ENCODE measurements at places on chromosomes 3 and 15.

DNA sequence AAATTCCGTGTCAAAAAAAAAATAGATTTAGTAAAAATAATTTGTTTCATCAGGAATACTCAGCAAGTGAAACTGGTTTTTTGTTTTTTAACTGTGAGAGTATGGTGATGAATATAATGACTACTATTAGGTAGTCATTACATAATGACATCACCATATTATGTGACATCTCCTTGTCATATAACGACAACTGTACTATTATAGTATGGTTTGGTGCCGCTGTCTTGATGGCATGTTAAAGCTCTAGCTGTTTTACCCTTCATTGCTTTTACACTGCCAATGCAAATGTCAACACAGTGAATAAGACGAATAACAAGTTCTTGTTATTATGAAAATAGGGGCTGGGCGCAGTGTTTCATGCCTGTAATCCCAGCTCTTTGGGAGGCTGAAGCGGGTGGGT, 45.6 kb upstream of the FAH start:
- no peak for DNase-seq

- DNase-seq: no peak
Observed at GRCh38 chr3:147257944-147258343, 148.4 kb downstream of the ZIC4 start.

DNA sequence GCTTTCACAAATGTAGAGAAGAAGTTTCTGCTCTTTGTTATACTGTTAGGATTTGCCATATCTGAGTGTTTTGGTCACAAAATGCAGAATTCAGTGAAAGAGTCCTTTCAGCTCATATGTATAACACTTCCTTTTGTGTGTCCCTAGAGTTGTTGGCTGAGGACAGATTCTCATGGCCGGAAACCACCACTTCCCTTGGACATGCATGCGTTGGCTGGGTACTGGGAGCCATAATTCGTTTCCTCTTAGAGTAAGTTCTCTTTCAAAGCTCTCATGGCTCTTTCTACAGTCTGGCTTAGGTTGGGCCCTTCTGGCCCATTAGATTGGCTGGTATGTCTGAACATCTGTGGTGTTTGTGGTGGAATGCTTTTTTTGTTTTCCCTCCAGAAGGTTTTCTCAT, 298.5 kb downstream of the DIPK2A start:
- no peak for DNase-seq

DNA sequence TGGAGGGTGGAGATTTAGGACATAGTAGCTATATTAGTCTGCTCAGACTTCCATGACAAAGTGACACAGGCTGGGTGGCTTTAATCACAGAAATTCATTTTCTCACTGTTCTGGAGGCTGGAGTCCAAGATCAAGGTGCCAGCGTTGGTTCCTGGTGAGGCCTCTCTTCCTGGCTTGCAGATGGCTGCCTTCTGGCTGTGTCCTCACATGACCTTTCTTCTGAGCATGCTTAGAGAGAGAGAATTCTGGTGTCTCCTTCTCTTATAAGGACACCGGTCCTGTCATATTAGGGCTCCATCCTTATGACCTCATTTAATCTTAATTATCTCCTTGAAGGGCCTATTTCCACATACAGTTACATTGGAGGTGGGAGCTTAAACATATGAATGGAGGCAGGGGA, 14.9 kb upstream of the SHC4 start:
- no peak for DNase-seq

GRCh38 chr15:48473667-48474066, 142.4 kb downstream of the DUT start:
- DNase-seq: no peak

DNA sequence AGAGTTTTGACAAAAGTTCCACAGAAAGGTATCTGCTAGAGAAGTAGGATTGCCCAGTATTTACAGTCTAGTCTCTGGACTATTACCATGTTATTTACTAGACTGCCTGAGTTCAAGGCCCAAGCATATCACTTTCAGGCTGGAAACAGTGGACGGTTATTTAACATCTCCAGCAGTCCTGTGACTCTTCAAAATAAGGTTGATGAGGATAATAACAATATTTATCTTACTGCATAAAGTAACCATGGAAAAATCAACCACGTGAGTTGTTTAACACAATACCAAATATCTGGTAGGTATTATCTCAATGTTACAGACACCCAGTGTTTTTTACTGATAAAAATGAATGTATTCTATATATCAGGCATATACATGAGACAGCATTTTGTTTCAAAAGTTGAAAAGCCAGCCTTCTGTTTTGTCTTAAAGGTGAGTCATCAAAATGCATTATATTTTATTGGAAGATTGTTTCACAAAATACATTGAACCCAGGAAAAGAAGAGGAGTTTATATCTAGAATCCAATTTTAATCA, 535.8 kb downstream of the TBL1XR1 start:
- DNase-seq: no peak

- no peak for DNase-seq
Observed at GRCh38 chr3:189646853-189647542, 15.8 kb downstream of the TP63 start.

DNA sequence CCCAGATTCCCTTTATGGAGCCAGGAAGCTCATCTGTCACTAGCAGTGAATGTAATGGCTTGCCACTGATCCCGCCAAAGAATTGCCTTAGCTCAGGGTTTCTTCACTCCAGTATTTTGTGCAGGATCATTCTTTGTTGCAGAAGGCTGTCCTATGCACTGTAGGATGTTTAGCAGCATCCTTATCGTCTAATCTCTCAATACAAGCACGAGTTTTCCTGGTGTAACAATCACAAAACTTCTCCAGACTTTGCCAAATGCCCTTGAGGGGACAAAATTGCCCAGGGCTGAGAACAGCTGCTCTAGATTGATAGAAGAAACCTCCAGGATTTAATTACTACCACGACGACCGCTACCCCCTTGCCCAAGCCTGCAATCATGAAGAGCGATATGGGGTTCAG, 6.8 kb upstream of the SHQ1 start:
- DNase-seq: no peak

- DNase-seq: no peak
Observed at GRCh38 chr15:72541674-72542073, 67.5 kb downstream of the ARIH1 start.
